ENCODE measurements at places on chromosomes 6 and 20. TPM values are rescaled to one million over a fixed set of nuclear protein-coding genes. Genes with fewer than 3 reads are reported as not detected.

ELOVL4 gene
- total RNA-seq = not detected

SNX3 gene
- total RNA-seq = 79.3 TPM

RGS19 gene
- 69.4 TPM for total RNA-seq

- DNase-seq = no peak
These were observed 24.6 kb downstream of the MTFR2 start for GRCh38 chr6:136225496-136225895.

GRCh38 chr6:117265410-117266256 lies at the start of gene VGLL2:
Gene VGLL2 (plus strand): TSS chr6:117265558. CDS start chr6:117265764, 206 bp downstream.
- DNase-seq = no peak
